ENCODE measurements at places on chromosomes 12 and 14.

- DNase-seq, result no peak
Observed at GRCh38 chr12:62649412-62650138, 182.9 kb downstream of the MON2 start.

DNA sequence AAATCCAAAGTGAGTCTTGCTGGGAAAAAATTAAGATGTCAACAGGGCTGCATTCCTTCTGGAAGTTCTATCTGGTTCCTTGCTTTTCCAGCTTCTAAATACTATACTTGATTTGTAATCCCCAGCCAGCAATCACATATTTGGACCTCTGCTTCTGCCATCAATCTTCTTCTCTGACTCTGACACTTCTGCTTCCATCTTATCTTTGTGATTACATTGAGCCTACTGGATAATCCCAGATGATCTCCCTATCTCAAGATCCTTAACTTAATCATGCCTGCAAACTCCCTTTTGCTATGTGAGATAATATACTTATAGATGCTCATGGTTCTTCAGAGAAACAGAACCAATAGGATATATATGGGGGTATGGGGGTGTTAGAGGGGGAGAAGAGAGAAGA is 49.9 kb upstream of the ZDHHC17 start:
- no peak for DNase-seq

- DNase-seq, result no peak
Observed at GRCh38 chr12:252636-253035, 10.0 kb downstream of the SLC6A13 start.

DNA sequence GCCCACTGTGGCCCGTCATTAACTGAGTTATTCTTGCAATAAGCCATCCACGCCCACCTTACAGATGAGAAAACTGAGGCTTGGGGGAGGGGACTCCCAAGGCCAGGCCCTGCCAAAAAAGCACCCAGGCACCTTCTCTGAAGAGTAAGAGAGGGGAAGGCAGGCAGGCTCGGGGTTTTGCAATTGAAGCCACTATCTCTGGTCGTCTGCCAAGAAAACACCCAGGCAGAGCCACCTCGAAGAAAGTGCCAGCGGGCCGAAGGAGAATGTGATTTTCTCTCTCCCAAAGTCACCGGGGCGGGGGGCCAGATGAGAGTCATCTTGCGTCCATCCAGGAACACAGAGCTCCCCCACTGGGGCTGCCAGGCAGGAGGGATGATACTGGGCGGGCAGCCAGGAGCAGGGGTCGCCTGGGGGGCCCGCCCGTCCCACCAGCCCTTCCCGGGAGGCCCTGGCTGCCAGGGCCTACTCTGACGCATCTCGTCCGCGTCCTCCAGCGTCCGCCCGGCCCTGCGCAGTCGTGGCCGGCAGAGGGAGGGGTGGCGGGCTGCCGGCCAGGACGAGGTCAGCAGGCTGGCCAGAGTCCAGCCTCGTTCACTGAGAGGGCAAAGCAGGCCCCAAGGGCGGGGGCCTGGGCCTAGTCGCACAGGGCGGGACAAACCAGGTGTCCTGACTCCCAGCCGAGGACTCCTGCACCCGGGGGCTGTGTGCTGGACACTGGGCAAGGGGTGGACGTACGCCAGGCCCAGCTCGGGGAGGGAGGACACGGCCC is 74.3 kb downstream of the RFLNA start:
- DNase-seq, result no peak

DNA sequence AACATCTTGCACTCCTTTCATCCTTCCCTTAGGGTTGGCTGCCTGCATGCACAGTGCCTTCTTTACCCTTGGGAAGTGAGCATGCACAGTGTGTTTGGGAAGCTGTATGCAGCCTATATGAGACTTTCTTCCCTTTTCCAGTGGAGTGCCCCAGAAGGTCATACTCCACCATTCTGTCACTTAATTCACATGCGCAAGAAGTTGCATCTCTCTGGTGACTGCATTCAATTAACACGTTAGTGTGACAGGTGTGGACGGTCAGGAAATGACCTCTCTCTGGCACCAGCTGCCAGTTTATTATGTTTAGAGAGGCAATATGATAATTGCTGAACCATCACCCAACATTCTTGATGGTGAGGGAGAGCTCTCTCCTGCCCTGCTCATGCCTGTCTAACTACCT is 770.0 kb downstream of the FLRT2 start:
- DNase-seq, result no peak

DNA sequence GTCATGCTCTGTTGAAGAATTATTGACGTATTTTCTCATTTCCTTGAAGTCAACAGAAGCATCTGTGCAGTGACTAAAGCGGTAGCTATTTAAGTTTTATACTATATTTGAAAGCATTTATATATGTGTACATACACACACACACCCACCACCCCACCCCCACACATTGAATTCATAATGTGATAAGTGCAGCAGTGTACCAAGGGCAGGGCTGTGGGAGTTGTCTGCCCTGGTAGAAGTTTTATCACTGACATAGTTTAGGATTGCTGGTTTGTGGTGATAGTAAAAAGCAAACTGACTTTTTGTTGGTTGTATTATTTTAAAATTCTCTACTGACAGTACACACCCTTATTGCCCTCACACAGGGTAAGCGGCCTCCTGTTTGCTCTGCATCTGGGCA is 39.1 kb downstream of the GAS2L3 start:
- DNase-seq, result no peak

DNA sequence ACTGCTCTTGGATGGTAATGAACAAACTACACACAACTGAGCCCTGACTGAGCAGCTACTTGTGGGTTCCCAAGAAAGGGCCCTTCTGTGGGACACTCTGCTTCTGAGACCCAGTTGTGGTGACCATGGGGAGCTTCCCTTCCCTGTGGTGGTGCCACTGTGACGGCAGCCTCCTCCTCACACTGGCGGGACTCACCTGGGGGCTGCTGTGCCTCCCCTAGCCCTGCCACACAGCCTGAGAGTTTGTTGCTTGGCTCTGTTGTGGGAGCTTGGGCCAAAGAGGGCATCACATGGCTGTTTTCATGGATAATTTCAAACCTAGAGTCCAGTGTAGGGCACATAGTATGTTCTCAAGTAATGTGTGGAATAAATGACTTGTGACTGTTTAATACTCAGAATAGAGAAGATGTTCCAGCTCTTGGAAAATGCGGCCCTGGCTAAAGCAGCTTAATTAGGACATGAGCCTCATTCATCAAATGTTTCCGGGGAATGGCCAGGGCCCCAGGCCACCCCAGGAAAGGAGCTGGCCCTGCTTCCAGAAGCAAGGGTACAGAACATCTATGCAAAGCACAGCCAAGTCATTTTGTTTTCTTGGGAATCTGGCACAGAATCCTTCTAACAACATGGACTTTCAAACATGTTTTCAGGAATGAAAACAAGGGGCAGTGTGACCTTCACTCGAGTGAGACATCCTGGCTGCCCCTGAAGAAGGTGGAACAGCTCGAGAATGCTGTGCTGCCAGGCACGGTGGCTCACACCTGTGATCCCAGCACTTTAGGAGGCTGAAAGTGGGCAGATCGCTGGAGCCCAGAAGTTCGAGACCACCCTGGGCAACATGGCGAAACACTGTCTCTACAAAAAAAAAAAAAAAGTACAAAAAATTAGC is 21.2 kb downstream of the ZFYVE21 start:
- no peak for DNase-seq
